ENCODE measurements at places on chromosomes 6 and 20.

DNA sequence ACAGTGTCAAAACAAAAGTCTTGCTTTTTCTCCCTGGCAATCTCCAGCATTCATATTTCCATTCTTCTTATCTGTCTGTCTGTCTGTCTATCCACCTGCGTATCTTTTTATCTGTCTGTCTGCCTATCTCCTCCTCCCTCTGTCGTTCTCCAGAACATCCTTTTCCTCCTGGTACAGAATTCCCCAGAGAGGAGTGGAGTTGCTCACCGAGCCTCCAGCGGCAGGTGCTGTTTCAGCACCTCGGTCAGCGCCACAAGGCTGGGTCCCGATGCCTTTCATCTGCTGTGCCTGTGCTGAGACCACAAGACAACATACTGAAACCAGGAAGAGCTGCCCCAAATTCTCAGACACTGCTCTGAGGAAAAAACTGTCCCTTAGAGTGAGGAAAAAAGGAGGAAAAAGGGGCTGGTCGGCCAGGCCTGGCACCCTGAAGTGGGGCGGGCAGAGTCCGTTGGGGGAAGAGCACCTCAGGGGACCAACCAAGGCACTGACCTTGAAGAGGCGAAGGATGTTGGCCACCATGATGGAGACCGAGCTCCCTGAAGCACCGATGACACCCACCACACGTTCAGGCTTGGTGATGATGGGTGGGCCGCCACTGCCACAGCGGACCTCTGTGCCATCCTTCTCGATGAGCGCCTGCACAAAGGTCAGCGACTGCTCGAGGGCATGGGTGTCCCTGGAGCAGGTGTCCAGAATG lies 13.3 kb downstream of the GRM4 start:
- DNase-seq = no peak

DNA sequence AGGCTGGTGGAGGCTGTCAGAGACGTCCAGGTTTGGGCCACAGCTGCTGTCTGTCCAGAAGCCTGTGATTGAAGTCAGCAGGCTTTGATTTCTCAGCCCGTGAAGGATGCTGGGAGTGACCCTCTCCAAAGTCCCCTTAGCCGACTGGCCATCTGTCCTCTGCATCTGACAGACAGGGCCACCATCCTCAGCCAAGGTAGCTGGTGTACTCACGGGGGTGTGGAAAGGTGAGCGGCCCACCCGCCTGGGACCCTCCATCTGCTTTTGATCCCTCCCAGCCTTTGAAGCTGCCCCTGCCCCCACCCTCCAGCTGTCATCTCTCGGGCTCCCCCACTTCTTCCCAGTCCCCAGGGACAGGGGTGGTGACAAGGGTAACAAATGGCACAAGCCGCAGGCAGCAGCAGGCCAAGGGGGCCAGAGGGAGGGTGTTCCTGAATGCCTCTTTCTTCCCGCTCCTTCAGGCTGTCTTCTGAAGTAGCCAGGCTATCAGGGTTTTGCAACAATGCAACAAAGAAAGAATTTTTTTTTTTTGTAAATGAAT lies 84.4 kb downstream of the EYA2 start:
- no peak for DNase-seq

GRCh38 chr6:170156448-170157375 lies 134.2 kb downstream of the DLL1 start:
- no peak for DNase-seq

DNA sequence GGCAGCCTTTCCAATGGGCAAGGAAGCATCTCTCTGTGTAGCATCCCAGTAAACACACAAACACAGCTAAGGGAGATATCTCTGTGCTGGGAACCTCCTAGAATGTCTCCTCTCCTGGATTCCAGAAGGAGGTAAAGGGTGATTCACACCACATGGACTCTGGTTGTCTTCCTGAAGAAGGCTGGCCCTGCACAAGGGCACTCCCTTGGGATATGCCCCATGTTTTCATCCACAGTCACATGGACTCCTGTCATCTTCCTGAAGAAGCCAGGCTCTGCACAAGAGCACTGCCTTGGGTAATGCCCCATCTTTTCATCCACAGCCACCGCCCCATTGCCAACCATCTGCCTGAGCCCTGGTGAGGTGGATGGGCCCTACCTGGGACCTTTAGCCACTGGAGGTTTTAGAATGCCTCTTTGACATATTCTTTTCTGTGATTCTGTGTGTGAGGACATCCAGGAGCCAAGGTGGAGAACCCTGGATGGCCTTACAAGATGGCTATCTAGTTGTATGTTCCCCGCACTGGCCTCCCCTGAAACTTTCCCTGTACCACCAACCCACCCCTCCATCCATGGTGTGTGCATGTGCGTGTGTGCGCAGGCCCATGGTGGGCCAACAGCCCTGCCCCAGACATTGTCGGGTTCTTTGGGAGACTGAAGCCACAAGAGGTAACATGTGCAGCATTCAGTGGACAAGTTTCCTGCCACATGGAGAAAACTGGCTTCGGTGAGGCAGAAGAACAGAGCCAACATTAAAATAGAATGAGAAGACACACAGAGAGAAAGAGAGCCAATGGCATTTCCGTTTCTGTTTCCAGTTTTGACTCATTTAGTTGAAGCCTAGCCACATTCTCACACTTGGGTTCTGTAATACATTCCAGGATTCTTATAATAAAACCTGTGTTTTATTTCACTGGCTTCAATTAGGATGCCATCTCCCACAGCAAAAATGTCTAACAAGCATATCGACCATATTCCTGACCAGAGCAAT lies 110.2 kb upstream of the CST7 start:
- no peak for DNase-seq

GRCh38 chr20:51454250-51454865 lies 88.2 kb downstream of the NFATC2 start:
- DNase-seq = no peak

DNA sequence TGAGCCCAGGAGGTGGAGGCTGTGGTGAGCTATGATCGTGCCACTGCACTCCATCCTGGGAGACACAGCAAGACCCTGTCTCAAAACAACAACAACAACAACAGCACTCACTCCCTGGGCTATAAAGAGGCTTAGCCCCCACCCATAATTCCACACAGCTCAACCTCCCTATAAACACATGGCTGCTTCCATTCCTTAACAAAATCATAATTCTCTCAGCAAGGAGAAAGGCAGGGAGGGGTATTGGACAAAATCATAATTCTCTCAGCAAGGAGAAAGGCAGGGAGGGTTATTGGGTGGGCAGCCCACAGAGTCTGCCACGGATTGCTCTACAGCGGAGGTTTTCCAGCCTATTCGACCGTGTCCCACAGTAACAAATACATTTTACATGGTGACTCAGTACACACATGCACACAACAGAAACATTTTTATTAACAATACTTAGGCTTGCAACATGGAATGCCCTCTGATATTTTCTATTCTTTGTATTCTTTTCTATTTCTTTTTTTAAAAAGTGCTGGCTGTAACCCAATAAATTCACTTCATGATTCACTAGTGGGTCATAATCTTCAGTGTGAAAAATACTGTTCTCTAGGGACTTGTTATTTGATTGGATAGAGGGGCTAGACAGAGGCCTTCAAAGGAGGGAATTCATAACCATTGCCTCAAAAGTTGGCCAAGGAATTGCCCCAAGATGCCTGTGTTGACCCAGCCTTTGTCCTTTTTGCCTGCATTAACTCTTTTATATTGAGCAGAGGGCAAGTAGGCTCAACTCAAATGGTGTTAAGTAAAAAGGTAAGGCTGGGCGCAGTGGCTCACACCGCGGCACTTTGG lies 50.6 kb upstream of the ZMYND8 start:
- no peak for DNase-seq

DNA sequence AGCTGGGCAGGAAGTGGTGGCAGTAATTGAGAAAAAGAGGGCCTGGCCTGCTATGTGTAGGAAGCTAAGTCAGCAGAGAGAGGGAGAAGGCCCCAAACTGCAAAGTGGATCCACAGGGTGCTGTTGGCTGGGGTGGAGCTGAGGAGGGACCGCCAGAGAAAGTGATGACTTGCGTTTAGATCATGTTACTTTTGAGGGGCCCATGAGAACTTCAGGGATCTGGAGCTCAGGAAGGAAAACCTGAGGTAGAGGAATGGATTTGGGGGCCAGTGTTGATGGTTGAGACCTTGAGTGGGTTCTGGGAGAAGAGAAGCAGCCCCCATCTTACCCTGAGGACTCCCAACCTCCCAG lies 155.5 kb downstream of the MRPL14 start:
- DNase-seq = no peak

DNA sequence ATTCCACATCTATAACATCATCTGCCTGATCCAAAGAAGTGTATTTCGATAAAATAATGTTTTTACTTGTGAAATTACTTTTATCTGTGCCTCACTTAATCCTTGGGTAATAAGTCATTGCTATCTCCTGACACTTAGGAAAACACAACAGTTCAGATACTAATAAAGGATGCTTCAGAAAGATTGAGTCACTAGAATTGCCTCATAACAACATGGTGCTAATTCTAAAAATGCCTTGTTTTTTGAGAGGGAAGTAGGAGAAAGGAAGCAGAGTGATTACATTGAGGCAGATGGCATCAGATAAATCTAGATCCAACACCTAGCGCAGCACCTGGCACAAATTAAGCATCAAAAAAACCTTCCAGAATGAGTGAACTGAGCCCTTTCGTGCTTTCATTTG lies 69.0 kb downstream of the NCOA7 start:
- DNase-seq = no peak

DNA sequence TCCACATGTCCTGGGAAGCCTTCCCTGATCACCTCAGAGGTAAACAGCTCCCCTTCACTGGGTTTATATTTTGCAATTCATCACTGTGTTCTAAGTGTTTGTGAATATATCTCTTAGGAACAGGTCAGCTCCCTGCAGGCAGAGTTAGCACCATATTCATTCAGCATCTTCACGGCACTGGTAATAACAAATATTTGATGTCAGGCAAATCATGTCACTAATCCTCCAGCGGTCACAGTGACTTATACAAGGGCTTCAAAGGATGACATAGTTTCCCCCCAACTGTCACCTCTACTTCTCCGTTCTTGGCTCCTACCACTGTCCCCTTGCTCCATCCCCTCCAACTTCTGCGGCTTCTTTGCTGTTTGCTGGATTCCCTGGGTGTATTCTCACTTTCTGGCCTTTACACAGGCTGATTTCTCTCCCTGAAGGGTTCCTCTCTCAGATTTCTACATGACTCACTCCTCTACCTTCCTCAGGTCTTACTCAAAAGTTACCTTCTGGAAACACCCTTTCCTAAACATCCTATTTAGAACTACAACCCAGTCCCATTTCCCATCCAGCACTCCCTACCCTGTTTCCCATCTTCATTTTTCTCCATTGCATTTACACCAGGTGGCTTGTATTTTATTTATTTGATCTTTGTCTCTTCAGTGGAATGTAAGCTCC lies 66.6 kb downstream of the NHLRC1 start:
- DNase-seq = no peak

All from stimulated activated CD8-positive, alpha-beta memory T cell treated with anti-CD3 and anti-CD28 coated beads, Interleukin-7, amount 100 ng/mL, for 4 hours (primary cell).